ENCODE measurements at places on chromosomes 11 and 22.

GRCh38 chr11:104968856-104969776 is 742 bp upstream of the CASP4 start:
- DNase-seq, result no peak

- peak; percentile 48 for DNase-seq
Observed at GRCh38 chr11:8263769-8264410, at the start of gene LMO1. Gene LMO1 (minus strand): TSS chr11:8263878. CDS start chr11:8263362, 516 bp downstream.

GRCh38 chr11:63907063-63907462 is 9.9 kb downstream of the RCOR2 start:
- DNase-seq, result no peak

- DNase-seq, result no peak
Observed at GRCh38 chr11:67384851-67385366, 6.9 kb upstream of the RAD9A start.

GRCh38 chr11:135074397-135074998 is 662.5 kb upstream of the B3GAT1 start:
- no peak for DNase-seq
